ENCODE measurements at places on chromosomes 6 and 20.
A peak's percentile ranks its signal among the peaks of the same experiment; 100 is the strongest.

- no peak for DNase-seq
Measured at GRCh38 chr6:77837034-77837784, 184.4 kb downstream of the MEI4 start.

- DNase-seq = no peak
Measured at GRCh38 chr6:32393665-32394420, 13.1 kb downstream of the BTNL2 start.

DNA sequence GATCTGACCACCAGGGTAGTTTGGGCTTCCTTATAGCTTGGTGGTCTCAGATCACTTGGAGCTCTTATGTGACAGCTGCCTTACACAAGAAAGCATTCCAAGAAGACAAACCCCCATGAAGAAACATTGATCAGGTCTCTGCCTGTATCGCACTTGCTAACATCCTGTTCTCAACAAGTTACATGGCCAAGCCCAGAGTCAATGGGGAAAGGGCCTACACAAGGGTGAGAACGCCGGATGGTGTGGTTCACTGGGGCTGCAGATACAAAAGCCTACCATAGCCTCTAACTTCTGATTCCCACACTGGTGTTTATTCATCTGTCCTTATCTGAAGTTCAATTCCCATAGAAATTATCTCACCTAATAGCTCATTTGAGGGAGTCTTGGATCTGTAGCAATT is 235.5 kb downstream of the SYNDIG1 start:
- no peak for DNase-seq

DNA sequence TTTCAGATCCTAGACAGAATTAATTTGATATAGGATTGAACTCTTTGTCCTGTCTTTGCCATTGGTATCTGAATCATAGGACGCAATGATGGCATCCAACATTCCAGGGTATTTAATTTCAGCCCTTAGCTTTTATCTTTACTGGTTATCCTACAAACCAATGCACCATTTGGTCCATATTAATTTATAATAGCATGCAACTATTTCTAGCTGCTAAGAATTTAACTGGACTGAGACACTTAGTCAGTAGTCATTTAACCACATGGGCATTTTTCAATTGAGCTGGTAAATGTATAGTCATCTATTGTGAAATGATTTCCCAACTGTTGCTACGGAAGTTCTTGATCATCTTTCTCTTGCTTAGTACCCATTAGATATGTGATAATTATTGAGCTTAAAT is 141.1 kb downstream of the CD164 start:
- no peak for DNase-seq

GRCh38 chr6:16849280-16849987 is 88.2 kb upstream of the ATXN1 start:
- DNase-seq = no peak

- peak; percentile 66 for DNase-seq
Measured at GRCh38 chr20:46681032-46681854, 8.0 kb downstream of the TP53RK start.

DNA sequence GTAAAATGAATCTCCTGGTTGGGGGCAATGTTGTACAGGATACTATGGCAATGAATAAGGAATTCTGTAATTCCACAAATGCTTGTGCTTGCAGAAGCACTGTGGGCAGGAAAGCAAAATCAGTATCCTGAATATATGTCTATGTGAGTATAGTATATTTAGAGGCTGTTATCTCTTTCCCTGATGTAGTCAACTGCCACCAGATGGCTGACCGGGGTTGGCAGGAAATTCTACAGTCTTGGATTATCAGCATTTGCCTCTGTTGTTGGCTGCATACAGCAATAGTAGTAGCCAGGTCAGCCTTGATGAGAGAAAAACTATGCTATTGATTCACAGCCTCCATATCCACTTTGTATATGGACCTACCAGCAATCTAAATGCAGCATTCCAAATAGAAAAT is 425.1 kb upstream of the JAG1 start:
- no peak for DNase-seq

- no peak for DNase-seq
Measured at GRCh38 chr6:13284646-13285045, 43.7 kb downstream of the TBC1D7 start.

- DNase-seq = no peak
Measured at GRCh38 chr6:56023829-56024228, 148.4 kb upstream of the BMP5 start.

GRCh38 chr6:161369339-161369738 is 95.5 kb upstream of the AGPAT4 start:
- no peak for DNase-seq

- no peak for DNase-seq
Measured at GRCh38 chr6:127404594-127405178, 54.5 kb downstream of the KIAA0408 start.

DNA sequence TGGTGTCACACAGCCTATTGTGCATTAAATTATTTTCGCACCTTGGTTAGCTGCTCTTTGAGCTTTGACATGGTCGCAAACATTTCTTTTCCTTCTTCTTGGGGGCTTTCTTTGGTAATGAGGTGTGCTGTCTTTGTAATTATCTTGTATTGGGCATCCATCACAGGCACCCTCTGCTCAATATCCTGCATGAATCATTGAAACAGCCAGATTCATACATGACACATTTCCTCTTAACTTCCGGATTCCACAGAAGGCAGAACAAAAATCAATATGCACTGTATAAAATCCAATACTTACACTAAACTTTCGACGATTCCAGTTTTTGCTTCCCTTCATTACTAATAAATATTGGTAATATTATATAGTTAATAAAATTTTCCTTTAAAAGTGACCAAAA is 175.6 kb downstream of the SYNE1 start:
- no peak for DNase-seq

DNA sequence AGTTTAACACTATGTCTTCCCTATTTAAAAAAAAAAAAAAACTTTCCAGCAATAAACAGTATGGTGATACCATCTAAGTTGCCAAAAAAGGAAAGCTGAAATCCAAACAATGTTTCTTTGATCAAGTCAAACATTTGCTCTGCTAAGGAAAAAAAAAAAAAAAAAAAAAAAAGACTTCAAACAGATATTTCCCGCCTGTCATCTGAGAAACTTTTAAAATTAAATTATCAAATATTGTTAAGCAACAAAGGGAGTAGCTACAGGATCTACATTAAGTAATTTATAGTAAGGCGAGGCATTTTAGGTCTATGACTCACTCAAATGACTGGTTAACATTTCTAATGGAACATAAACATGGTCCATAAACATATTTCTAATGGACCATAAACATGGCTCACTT is 121.2 kb downstream of the DST start:
- no peak for DNase-seq

GRCh38 chr20:57877131-57877824 is 167.5 kb upstream of the PMEPA1 start:
- DNase-seq = no peak

- DNase-seq = no peak
Measured at GRCh38 chr6:116277124-116277523, 2.6 kb downstream of the TSPYL1 start.

DNA sequence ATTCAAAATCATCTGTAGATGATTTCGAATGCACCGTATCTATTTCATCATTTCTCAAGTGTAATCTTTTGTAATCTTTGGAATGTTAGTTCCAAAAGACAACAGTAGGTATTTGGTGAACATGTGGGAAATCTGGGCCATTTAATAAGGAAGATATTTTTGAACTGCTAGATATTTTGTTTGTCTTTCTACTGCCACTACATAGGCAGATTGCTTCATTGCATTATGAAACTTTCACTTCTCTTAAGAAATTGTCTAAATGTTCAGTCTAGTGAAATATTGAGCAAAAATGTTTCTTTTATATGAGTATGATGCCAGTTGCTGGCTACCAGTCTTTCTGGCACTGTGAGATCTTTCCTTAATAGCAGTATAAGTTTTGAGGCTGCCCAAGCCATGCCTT is 527.8 kb upstream of the RNF217 start:
- DNase-seq = no peak

GRCh38 chr6:155406801-155407200 is 48.8 kb downstream of the NOX3 start:
- no peak for DNase-seq
